ENCODE measurements at places on chromosomes 1 and 21.

GRCh38 chr1:204974327-204974726, 68.7 kb upstream of the CNTN2 start:
- DNase-seq, result no peak

DNA sequence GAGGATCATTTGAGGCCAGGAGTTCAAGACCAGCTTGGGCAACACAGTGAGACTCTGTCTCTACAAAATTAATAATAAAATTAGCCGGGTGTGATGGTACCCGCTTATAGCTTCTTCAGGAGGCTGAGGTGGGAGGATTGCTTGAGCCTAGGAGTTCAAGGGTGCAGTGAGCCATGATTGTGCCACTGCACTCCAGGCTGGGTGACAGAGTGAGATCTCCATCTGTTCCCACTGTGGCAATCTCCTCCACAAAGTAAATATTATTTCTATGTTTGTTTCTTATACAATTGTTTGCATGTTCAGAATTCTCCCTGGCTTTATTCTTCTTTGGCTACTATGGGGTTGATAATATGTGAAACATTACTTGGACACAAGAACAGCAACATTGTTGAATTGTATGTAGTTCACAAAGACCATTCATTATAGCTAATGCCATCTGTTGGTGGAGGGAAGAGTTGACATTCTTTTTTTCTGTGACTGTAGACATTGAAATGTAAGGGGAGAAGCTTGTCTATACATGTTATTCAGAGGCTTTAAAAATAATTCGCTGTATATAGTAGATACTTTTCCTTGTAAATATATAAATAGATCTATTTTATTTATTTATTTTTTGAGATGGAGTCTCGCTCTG, 47.8 kb upstream of the SRSF10 start:
- peak; percentile 65 for DNase-seq

- peak; percentile 61 for DNase-seq
Measured at GRCh38 chr1:158045639-158046038, 52.2 kb downstream of the KIRREL1 start.

- peak; percentile 36 for DNase-seq
Measured at GRCh38 chr1:97877307-97877706, 43.5 kb downstream of the DPYD start.

DNA sequence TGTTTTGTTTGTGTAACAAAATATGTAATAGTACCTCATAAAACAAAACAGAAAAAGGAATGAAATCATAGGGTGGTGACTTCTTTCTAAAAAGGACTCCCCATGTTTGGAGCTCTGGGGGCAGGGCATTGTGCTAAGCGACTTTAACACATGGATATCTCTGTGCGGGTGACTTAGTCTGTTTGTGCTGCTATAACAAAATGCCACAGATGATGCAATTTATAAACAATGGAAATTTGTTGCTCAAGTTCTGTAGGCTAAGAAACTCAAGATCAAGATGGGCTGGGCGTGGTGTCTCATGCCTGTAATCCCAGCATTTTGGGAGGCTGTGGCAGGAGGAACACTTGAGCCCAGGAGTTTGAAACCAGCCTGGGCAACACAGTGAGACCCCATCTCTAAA, 85.4 kb upstream of the SIM2 start:
- peak; percentile 16 for DNase-seq

GRCh38 chr1:19074361-19074901, 118.0 kb upstream of the IFFO2 start:
- DNase-seq, result no peak

DNA sequence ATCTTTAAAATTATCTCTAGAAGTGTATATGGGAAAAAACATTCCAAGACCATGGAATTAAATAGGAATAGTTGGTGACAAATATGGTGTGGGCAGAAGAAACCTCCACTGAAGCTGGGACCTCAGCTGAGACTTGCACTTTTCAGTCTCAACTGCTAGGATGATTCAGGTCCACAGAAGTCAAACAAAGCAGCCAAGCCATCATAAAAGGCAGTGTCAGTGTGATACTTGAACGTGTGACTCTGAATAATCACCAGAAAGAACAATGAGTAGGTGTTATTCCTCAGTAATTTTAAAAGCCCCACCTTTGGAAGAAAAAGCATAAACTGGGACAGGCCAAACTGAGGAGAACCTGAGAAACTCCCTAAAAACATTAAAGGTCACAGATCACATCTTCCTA, 90.7 kb downstream of the ZNF281 start:
- DNase-seq, result no peak

DNA sequence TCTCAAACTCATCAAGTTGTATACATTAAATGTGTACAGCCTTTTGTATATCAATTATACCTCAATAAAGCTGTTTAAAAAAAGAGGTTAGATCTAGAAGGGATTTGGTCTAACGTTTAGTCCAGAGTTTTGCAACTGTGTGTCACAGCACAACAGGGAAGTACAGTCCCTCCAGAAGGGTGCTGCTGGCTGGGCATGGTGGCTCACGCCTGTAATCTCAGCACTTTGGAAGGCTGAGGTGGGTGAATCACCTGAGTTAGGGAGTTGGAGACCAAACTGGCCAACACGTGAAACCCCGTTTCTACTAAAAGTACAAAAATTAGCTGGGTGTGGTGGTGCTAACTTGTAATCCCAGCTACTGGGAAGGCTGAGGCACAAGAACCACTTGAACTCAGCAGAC, 78.3 kb upstream of the HAO2 start:
- DNase-seq, result no peak

GRCh38 chr1:164781972-164782371, 223.0 kb downstream of the PBX1 start:
- no peak for DNase-seq

DNA sequence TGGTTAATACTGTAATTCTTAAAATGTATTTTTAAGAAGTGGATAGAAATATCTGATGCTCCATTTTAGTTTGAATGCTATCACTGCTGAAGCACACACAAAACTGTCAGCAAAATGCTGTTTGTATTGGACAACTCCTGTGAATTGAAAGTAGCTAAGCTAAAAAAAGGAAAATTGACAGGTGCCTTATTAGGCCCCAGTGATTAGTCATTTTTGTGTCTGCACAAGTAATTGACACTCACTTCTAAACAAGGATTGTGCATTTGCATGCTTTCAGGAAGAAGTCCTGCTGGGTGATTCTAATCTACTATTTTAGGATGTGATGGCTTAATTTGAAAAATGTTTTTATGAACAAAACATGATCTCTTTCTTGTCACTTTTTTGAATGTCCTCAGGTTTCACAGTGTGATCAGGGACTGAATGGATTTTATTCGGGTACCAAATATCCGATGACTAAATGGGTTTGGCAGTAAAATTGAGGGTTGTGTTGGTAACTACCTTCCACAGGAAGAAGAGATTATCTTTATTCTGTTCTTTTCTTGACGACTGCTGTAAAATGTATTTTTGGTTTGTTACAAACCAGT, 13.0 kb upstream of the MAP3K7CL start:
- no peak for DNase-seq

GRCh38 chr21:43574741-43575472, 84.4 kb downstream of the HSF2BP start:
- no peak for DNase-seq

GRCh38 chr1:78606274-78606673, 14.0 kb upstream of the IFI44L start:
- DNase-seq, result no peak

DNA sequence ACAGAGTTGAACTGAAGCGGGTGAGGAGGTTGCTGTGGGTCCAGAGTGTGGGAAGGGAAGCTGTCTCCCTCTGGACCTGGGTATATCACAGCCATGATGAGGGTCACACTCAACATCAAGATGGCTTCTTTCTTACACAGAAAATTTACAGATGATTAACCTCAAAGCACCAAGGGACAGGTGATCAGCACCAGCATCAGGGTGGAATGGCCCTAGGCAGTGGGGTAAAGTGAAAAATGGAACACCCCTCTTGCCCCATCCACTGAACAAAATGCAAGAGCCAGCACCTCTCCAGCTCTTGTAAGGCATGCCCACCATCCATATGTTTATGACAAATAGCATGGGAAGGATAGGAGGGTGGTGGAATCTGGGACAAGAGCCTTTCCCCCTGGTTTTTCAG, 40.3 kb downstream of the HSD3B1 start:
- no peak for DNase-seq

DNA sequence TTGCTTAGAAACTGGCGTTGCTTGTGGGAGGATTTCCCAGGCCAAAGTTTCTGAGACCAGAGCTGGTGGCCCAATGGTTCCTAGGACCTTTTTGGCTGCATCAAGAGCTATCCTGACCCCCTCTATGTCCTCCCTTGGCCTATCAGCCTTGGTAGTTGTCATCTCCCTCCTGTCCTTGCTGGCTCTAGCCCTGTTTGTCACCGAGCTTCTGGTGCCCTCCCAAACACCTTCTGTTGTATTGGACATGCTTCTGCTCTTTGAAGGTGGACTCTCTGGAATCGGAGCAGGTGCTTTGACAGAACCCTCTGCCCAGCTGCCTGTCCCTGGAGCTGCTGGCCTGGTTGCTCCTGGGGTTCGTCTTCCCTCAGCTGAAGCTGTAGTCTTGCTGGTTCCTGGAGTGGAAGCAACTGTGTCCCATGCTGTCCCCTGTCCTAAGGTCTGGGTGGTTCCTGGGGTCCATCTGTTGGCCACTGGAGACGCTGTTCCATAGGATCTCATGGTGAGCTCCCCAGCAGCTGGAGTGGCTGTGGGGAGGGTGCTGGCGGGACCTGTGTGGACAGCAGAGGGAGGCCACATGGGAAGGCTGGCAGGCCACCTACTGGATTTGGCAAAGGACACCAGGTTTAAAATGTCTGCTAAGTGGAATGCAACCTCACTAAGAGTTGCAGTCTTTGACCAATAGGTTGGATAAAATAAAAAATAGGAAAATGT, 9.4 kb downstream of the FCAMR start:
- DNase-seq, result no peak

DNA sequence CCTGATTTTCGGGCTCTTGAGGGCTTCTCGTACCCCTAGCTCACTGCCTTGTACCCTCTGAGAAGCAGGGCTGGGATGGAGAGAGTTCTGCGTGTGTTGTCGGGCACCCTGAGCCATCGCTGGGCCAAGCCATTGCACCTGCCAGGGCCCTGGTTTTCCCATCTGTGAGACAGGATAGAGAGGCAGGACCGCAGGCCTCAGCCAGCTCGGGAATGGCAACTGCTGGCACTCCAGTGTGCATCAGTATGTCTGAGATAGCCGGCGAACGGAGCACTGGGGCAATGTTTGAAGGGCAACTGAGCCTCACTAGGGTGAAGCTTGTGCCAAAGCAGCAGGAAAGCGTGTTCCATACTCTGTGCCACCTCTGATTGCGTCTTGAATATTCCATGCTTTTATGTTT, 66.9 kb downstream of the TENT5C start:
- no peak for DNase-seq

DNA sequence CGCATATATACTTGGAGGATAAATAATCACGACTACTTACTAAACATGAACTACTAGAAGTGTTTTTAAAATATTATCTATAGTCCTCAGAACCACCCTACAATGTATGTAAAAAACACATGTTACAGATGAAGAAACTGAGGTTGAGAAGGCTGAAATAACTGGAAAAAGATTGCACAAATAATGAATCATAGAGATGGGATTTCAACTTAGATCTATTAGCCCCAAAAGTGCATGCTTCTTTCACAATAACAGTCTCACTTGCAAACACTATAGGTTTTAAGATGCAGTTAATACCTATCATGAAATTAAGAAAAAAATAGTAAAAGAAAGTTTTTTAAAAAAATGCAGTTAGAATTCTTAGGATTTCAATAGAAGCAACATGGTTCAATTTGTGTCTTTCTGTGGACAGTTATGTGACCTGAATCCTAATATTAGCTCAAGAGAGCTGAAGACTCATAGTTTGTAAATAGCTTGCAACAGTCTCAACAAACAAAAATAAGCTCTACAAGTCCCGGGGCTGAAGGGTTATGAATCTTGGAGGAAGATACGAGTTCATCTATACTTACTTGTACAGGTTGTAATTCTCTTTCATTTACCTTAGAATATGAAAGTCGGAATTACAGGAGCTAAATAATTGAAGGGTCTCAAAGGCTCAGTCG, 58.6 kb upstream of the NTPCR start:
- DNase-seq, result peak; percentile 82

DNA sequence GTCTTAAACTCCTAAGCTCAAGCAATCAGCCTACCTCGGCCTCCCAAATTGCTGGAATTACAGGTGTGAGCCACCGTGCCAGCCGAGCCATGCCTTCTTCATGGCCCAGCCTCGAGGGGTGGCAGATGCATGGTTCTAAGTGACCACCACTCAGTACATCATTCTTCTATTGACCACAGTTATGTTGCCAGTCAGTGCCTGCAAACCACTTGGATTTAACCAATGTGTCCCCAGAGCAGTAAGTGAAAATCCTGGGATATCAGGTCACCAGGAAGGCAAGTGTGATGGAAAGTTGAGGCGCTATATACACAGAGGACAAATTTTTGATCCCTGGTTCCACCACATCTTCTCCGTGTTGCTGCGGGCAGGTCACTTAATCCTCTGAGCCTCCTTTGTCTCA, 37.0 kb upstream of the RD3 start:
- no peak for DNase-seq

GRCh38 chr21:34679051-34679450, 10.3 kb downstream of the CLIC6 start:
- no peak for DNase-seq

DNA sequence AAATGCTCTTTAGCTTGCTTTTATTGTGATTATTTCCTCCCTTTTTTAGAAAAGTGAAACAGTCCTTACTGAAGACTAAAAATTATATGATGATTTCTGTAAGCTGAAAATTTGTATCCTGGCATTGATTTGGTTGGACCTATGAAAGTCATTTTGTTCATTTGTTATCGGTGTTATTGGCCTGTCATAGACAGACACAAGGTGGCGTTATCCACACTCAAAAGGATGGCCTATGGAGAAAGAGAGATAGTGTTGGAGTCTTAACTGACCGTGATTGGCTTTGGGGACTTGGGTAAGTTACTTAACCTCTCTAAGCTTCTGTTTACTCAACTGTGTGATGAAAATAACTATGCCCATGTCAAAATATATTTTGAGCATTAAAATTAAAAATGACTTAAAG, 203.6 kb upstream of the CHODL start:
- DNase-seq, result no peak
